SJSA1 (cell line): ENCODE measurements at places on chromosomes 12 and 14. TPM values are rescaled to one million over a fixed set of nuclear protein-coding genes. Genes with fewer than 3 reads are reported as not detected.

Gene SPRING1
- 21.1 and 25.4 TPM in 2 replicates for total RNA-seq

DNA sequence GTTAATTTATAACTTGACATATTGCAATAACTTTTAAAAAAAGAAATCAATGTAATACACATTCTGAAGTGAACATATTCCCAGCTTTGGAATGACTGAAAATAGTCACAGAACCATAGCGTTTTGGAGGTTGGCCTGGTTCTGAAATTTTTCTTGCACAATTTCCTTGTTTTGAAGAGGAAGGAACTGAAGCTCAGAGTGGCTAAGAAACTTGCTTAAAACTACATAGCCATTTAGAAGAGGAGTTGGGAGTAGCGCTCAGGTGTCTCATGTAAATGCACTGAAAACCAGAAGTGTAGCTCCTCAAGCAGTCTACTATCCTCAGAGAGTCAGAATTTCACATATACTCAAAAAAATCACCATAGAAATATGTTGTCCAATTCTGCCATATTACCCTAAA, 41.2 kb downstream of the SLC38A1 start:
- no peak for DNase-seq

DNA sequence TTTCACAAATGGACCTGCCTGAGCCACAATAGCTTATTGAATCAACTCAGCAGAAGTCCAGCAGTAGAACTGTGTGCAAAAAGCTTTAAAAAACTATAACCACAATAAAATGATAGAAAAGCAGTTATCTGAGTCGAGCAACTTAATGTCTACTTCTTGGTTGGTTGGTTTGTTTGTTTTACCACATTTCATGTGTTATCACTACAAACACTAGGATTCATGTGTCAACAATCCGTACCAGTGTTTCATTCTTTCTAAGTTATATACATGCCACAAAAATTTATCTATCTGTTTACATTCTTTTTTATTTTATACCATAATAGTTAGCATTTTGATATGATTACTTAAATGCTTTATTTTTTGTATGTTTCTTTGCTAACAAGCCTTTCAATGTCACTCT, 339.0 kb downstream of the KCNH5 start:
- no peak for DNase-seq

- no peak for DNase-seq
These were observed 54.3 kb upstream of the PPP2R5C start for GRCh38 chr14:101707068-101707842.

- DNase-seq: no peak
These were observed 4.7 kb upstream of the PPP2R5E start for GRCh38 chr14:63547798-63548335.

- DNase-seq: no peak
These were observed 242.9 kb downstream of the GLT1D1 start for GRCh38 chr12:129096184-129096583.
